A673 (cell line): ENCODE measurements at places on chromosomes 6 and 20. TPM values are rescaled to one million over a fixed set of nuclear protein-coding genes. Genes with fewer than 3 reads are reported as not detected.

EFCAB8 gene
- total RNA-seq: 0.13 TPM in 1 of 2 replicates, not detected in the other

MUCL3 gene
- not detected in 2 replicates for total RNA-seq

DEFB110 gene
- not detected in 2 replicates for total RNA-seq

BRPF3 gene
- 33.3 and 39.3 TPM in 2 replicates for total RNA-seq

SLC52A3 gene
- total RNA-seq: not detected in 2 replicates

AIF1 gene
- total RNA-seq: 0.64 and 0.68 TPM in 2 replicates
